ENCODE measurements at places on chromosomes 2 and 18.
A peak's percentile ranks its signal among the peaks of the same experiment; 100 is the strongest.

GRCh38 chr2:70690846-70691245 is 77.2 kb downstream of the ADD2 start:
- DNase-seq = no peak

DNA sequence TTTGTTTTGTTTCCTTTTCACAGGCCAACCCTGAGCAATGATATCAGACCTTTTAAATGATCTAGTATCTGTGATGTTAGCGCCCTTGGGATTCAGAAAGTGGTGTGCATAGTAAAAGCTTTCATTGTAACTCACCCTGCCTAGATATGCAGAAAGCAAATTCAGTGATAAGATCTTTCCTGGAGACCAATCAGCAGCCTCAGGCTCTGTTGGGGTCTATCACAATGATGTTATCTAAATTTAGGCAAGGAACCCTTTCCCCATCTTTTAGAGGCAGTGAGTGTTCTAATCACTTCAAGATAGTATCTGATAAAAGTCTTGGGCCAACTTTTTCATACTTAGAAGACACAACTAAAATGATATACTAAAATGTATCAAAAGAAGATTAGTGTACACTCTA is 23.6 kb upstream of the PNO1 start:
- DNase-seq = no peak

DNA sequence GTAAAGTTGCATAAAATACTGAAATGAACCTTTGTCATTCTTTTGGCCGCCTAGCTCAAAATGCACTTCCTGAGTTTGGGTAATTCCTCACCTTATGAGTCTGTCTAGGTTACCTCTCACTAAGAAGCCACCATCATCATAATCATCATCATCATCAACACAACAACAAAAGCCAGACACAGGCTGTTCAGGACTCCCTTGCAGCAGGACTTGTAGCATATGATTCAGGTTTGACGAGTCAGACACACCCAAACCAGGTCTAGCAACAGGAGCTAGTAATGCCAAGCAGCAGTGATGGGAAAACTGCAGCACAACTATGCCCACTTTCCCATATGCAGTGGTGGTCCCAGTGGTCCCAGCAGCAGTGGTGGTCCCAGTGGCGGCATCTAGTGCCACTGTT is 2.8 kb upstream of the SGO2 start:
- DNase-seq = no peak

- DNase-seq = no peak
These were observed 4.4 kb downstream of the LYPD1 start for GRCh38 chr2:132665401-132666140.

- no peak for DNase-seq
These were observed 605.5 kb downstream of the EPHA4 start for GRCh38 chr2:220966636-220967035.

DNA sequence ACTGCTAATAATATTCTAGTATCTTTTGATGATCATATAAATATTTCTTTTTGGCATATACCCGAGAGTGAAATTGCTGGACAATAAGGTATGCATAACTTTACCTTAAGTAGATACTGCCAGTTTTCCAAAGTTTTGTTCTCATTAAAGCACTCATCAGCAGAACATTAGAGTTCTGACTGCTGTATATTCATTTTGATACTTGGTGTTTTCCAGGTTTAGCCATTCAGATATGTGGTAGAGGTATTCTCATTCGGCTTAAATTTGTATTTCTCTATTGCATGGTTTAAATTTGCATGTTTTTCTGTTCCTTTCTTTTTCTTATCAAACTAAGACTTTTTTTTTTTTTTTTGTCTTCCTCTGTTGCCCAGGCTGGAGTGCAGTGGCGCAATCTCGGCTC is 18.2 kb downstream of the CYBRD1 start:
- DNase-seq = no peak

- DNase-seq = no peak
These were observed 228.6 kb downstream of the SETBP1 start for GRCh38 chr18:44909191-44909719.

DNA sequence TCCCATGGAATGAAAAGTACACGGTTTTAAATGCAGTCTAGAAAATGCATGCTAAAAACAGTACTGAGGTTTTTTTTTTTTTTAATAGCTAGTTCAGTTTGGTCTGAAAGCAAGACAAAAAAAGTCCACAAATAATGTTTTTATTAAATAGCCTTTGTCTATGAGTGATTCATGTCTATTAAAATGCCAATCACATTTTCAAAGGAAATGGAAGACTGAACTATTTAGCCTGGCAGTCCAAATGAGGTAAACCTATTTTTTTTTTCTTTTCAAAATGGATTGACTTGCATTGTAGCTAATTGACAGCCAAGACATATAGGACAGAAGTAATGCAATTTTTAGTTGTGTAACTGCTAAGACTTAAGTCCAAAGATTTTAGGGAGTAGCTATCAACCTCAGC is 90.3 kb downstream of the LRP1B start:
- no peak for DNase-seq

- DNase-seq = no peak
These were observed 170.9 kb upstream of the PXDN start for GRCh38 chr2:1915196-1915595.

DNA sequence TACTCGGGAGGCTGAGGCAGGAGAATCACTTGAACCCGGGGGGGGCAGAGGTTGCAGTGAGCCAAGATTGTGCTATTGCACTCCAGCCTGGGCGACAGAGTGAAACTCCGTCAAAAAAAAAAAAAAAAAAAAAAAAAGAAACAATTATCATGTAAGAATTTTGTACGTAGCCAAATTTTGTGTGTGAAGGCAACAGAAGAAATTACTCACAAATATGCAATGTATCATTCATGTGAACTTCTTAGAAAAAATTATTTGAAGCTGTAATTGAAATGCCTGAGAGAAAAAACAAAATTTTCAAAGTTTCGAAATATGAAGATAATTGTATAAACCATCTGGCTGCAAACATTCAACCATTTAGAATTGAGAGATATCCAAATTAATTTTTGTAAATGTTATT is 204.8 kb upstream of the PARD3B start:
- DNase-seq = no peak

GRCh38 chr2:207110715-207111114 is 55.0 kb downstream of the KLF7 start:
- DNase-seq = no peak

- no peak for DNase-seq
These were observed 209.5 kb downstream of the DYM start for GRCh38 chr18:49250816-49251388.

- DNase-seq = no peak
These were observed 92.3 kb upstream of the PKDCC start for GRCh38 chr2:41955316-41956043.

DNA sequence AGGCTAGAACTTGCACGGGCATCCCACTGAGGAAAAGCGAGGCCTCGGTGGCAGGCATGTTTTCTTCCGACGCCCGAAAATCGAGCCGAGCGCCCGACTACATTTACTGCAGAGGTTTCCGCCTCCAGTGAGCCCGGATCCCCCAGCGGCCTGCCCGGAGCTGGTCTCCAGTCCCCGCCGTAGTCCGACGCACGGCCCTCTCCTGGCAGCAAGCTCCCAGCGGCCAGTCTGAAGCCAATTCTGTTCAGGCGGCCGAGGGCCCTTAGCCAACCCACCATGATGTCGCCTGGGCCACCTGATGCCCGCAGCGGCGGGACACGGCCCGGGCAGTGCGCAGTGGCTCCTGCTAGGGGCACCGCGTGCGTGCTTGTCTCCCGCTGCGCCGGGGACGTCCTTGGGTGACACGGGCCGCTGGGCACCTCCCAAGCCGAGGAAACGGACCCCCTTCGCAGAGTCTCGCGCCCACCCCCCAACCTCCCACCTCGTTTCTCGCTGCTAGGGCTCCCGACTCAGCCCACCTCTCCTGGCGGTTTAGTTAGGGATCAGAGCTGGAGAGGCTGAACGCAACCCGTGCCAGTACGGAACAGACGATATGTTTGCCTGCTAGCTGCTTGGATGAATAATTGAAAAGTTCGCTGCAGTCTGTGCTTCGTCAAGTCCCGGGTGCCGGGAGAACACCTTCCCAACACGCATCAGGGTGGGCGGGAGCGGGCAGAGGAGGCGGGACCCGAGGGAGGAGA is 5.3 kb downstream of the ONECUT2 start:
- no peak for DNase-seq

DNA sequence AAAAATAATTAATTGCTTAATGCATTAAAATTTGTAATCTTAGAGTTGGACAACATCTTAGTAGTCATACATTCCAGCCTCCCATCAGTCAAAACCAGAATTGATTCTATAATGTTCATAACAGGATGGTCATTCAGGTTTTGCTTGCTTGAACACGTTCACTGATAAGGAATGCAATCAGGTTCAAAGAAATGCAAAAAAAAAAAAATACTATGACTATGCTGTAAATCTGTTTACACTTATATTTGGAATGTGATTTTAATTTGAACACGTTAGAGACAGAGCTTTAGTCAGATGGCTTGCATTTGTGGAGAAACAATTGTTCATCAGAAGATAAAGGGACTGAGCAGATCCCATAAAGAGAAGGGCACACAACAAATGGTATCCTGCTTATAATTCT is 131.3 kb upstream of the UNC80 start:
- no peak for DNase-seq

- DNase-seq = no peak
These were observed 48.5 kb downstream of the C2orf74 start for GRCh38 chr2:61210332-61210981.

- no peak for DNase-seq
These were observed 1.5 kb downstream of the TET3 start for GRCh38 chr2:73986085-73986681.

- DNase-seq = peak; percentile 27
These were observed 35.5 kb upstream of the KIDINS220 start for GRCh38 chr2:8872821-8873432.

- no peak for DNase-seq
These were observed 150.2 kb upstream of the POU3F3 start for GRCh38 chr2:104703669-104704068.

GRCh38 chr2:4214444-4215205 is 511.2 kb downstream of the DCDC2C start:
- DNase-seq = no peak

- DNase-seq = no peak
These were observed 10.9 kb downstream of the PTGR3 start for GRCh38 chr18:75198036-75198435.

GRCh38 chr2:30038419-30038818 is 108.4 kb upstream of the YPEL5 start:
- DNase-seq = no peak

DNA sequence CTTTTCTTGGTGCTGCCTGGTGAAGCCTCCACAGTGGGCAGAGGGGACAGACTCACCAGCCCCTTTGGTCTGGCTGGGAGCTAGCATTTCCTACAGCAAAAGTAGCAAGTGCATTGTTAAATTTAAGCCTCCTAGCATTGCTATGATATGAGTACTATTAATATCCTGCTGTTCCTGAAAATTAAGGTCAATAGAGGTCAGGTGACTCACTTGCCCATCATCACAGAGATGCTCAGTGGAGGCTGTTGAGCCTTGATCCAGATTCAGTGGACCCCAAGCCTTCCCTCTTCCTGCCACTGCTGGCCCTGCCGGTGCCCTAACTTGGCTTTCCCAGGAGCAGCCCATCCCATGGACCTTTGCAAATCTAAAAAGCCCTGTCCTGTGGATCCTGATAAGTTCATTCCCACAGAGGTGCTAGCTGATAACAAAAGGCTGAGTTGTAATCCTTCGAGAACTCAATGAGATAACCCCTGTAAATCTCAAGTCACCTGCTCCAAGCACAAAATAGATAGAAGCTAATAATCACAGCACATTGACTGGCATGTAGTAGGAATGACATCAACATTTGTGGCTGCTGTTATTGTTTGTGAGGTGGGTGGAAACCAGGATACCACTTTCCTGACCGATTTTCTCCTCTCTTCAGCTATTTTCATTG is 84.4 kb downstream of the THNSL2 start:
- no peak for DNase-seq

GRCh38 chr2:68367953-68368653 is 3.0 kb downstream of the PLEK start:
- DNase-seq = no peak

DNA sequence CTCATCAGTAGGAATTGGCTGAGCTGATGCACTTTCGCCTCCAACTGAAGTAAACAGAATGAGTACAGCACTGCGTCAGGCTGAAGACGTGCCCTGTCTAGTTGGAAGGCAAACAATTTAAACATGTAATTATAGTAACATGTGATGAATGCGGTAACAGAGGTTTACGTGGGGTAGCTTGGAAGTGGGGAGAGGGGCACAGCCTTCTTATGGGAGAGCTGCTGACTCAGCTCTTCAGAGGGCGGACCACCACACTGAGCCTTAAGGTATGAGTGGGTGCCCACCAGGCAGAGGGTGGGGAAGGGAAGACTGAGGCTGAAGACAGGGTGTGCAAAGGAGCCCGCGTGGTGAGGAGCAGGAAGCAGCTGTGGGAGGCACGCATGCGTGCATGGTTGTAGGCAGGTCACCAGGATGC is 6.2 kb upstream of the EHD3 start:
- DNase-seq = no peak

DNA sequence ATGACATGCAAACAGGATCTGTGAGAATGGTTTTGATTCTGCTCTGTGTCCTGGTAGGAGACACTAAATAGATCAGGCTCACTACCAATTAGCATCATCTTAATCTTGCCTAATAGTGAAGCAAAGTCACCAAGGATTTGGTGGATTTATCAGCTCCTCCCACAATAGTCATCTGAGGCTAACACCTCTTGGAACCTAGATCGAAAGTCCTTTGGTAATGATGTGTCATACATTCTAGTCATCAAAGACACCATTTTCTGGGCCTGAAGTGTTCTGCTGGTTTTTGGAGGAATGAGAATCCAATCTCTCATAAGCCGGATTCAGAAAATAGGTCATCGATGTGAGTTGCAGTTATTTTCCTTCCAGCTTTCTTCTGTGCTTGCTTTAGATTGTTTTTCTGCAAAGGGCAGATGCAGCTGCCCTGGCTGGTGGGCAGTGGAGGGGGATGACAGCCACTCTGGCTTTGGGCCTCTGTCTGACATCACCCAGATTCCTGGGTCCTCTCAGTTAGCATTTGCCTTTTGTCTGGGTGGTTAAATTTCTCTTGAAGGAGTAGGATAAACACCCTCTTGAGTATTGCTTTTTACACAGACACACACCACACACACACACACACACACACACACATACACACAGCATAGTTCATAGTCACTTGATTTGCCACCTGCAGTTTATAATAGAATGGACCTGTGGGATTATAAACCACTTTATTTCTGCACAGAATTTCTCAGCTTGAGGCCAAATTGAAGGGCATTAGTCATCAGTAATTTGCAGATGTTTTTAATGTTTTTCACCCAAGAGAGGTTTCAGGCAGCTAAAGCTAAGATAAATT is at the start of gene MYO3B:
Gene MYO3B, plus strand, starts transcription at position 198 of the 832 bp plus-strand sequence. Its CDS starts 141 bp downstream, at position 339.
- no peak for DNase-seq

DNA sequence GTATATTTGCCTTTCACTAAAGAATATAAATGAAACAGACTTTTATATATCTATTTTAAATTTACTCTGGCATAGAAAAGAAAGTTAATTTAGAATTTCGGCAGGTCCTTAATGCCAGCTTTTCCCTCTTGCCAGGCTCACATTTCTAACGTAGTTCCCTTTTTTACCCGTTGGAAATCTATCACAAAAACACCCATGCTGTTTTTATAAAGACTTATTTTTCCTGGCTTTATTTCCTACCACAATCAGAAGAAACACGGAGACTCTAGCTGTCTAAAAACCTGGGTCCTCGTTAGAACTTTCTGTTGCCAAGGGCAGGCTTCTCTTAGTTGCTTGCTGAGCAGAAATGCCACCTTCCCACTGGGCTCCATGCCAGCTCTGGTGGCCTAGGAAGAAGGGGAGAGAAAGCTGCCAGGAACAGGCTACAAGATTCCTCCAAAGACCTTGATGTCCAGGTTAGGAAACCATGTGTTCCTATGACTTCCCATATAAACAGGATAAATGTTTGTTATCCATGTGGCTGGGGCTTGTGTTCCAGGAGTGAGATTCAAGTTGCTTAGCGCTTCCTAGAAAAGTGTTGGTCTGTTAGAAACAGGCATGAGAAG is 17.8 kb upstream of the TMEM18 start:
- DNase-seq = no peak

Data from NCI-H2107 (cell line).